Stimulated activated CD4-positive, alpha-beta T cell treated with anti-CD3 and anti-CD28 coated beads, Interleukin-2, amount 100 ng/mL, for 48 hours (primary cell): ENCODE measurements at places on chromosomes 3 and 15.

- no peak for DNase-seq
Measured at GRCh38 chr3:9276761-9277370, 27.4 kb upstream of the SRGAP3 start.

DNA sequence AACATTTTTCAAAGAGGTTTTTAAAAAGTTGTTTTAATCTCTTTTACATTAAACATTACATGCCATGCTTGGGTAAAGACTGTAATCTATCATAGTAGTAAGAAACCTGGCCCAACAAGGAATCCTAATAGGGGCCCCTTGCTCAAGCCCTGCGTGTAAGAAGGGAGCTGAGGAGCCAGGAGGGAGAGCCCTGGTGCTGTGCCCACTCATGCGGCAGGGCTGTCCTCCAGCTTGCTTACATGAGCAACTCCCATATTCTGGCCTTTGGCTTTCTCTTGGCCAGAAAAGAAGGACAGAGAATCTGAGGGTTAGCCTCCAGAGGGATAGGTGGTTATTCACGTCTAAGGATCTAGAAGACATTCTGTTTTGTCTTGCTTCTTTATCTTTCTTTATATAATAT, 49.8 kb downstream of the KBTBD12 start:
- DNase-seq, result no peak

GRCh38 chr3:174116421-174116820, 718.9 kb downstream of the NLGN1 start:
- no peak for DNase-seq

- no peak for DNase-seq
Measured at GRCh38 chr3:139131951-139132350, 87.3 kb upstream of the PRR23C start.

GRCh38 chr3:87336761-87337160, 60.4 kb upstream of the POU1F1 start:
- no peak for DNase-seq
